ENCODE measurements at places on chromosomes 2 and 18.
A peak's percentile ranks its signal among the peaks of the same experiment; 100 is the strongest.

DNA sequence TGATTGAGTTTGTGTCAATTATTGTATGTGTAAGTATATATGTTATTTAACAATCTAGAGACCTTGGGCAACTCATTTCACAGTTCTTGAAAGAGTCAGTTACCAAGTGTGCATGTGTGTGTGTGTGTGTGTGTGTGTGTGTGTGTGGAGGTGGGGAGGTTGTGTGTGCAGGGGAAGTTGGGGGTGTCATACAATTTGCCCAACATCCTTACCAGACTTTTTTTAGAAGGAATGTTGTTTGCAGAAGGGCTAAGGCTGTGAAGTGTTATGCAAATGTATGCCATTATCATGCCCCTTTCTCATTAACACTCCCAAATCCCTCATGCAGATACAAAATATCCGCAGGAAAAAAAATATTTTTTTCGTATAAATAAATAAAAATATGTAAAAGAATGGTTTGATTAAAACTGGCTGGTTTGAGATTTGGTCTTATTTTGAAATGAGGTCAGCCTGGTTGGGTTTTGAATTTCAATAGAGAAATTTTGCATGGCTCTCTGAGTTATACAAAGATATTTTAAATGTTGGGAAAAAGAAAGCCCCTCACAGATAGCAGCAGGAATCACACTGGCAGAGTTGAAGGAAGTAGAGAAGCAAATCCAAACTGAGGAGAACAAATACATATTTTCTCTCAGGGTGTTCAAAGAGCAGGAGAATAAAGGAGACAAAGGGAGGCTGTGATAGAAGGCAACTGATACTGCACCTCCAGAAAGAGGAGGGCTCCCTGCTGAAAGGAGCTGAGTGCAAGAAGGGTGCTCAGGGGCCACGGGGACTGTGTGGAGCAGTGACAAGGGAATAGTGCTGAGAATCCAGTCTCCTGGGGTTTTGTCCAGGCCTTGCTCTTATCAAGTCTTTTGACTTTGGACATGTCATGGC lies 1365.5 kb upstream of the CELF4 start:
- H3K27me3 ChIP-seq, result peaks cover 2% of the 10 kb centered on the region
- DNase-seq, result no peak
- H3K27ac ChIP-seq, result no peak overlapping the region
- H3K36me3 ChIP-seq, result no peaks in the 10 kb centered on the region
- no peak overlapping the region for H3K4me3 ChIP-seq

- peaks cover 2% of the 10 kb centered on the region for H3K36me3 ChIP-seq
- no peak overlapping the region for H3K4me3 ChIP-seq
- no peak overlapping the region for H3K27ac ChIP-seq
- peaks cover 44% of the 10 kb centered on the region for H3K4me1 ChIP-seq
- DNase-seq, result no peak
- H3K27me3 ChIP-seq, result peaks cover 2% of the 10 kb centered on the region
These were observed 3.1 kb upstream of the MALT1 start for GRCh38 chr18:58668211-58668610.

GRCh38 chr2:134365356-134365755 lies 111.5 kb downstream of the MGAT5 start:
- H3K27ac ChIP-seq, result no peak overlapping the region
- H3K27me3 ChIP-seq, result peaks cover 2% of the 10 kb centered on the region
- peaks cover 18% of the 10 kb centered on the region for H3K4me1 ChIP-seq

GRCh38 chr2:108923736-108924579 lies 65.1 kb downstream of the EDAR start:
- no peak for DNase-seq
- H3K4me3 ChIP-seq, result no peak overlapping the region
- H3K4me1 ChIP-seq, result no peaks in the 10 kb centered on the region
- no peaks in the 10 kb centered on the region for H3K36me3 ChIP-seq

- DNase-seq, result no peak
- H3K4me3 ChIP-seq, result no peak overlapping the region
- no peaks in the 10 kb centered on the region for H3K36me3 ChIP-seq
- no peak overlapping the region for H3K27ac ChIP-seq
- H3K27me3 ChIP-seq, result peaks cover 7% of the 10 kb centered on the region
These were observed 203.5 kb downstream of the MBD2 start for GRCh38 chr18:54020966-54021365.

DNA sequence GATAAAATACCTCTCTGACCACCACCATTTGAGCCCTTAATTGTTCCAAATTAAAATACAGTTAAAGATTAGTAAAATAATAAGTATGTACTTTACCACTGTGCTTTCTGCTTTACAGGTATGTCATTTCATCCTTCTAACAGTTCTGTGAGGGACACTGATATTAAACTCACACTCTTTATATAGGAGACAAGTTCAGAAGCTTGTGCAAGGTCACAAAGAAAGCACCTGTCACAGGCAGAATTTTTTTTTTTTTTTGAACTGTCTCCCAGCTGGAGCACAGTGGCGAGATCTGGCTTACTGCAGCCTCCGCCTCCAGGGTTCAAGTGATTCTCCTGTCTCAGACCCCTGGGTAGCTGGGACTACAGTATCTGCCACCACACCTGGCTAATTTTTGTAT lies 21.6 kb upstream of the GPR75 start:
- H3K36me3 ChIP-seq, result peaks cover 32% of the 10 kb centered on the region
- no peak overlapping the region for H3K4me3 ChIP-seq
- no peaks in the 10 kb centered on the region for H3K27me3 ChIP-seq
- DNase-seq, result no peak
- peaks cover 13% of the 10 kb centered on the region for H3K4me1 ChIP-seq

DNA sequence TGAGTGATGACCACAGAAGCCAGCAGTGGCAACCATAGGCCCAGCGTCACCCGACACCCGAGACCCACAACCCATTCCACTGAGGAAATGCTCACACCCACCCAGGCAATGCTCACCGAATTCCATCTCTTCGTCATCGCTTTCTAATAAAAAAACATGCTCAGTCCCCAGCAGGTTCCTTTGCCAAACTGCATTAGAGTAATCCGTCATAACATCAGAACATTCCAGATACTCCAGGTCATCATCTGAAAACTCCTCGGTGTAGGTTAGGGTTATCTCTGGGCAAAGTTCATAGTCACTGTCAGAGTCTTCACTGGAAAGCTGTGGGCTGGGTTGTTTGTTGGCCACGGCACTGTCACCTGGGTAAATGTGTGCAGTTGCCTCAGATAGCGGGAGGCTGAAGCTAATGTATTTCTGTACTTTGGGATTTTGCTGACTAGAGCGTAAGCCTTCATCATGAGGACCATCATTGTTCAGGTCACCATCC lies 49.3 kb downstream of the ALPK2 start:
- no peak overlapping the region for H3K27ac ChIP-seq
- DNase-seq, result no peak
- no peaks in the 10 kb centered on the region for H3K36me3 ChIP-seq

- no peak overlapping the region for H3K4me3 ChIP-seq
- no peak for DNase-seq
- peaks cover 32% of the 10 kb centered on the region for H3K36me3 ChIP-seq
- peak overlapping the region; percentile 69 for H3K27ac ChIP-seq
- H3K27me3 ChIP-seq, result no peaks in the 10 kb centered on the region
- H3K4me1 ChIP-seq, result no peaks in the 10 kb centered on the region
These were observed 17.7 kb downstream of the SRSF7 start for GRCh38 chr2:38733300-38733971.

- H3K4me3 ChIP-seq, result no peak overlapping the region
- no peak overlapping the region for H3K27ac ChIP-seq
- H3K36me3 ChIP-seq, result peaks cover 2% of the 10 kb centered on the region
- H3K4me1 ChIP-seq, result no peaks in the 10 kb centered on the region
- no peaks in the 10 kb centered on the region for H3K27me3 ChIP-seq
- DNase-seq, result no peak
These were observed 37.7 kb upstream of the NT5C1B start for GRCh38 chr2:18626958-18627650.

DNA sequence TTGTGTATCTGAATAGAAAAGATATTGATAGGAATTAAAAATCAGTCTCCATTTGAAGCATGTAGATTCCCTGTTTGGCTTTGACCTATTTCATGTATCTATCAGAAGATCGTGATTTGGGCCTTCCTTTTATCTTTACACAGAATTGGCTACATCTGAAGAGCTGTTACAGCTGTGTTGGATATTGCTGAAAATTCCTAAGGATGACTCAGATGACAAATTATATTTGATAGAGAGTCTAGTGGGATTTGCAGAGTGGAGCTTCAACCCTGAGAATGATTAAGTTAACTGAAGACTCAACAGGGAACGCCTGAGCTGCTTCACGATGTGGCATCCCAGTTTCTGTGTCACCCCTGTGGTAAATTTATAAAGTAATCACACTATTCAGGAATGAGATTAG lies 4.9 kb upstream of the COL3A1 start:
- H3K4me1 ChIP-seq, result no peaks in the 10 kb centered on the region
- H3K4me3 ChIP-seq, result no peak overlapping the region
- H3K27ac ChIP-seq, result no peak overlapping the region
- no peak for DNase-seq
- H3K36me3 ChIP-seq, result no peaks in the 10 kb centered on the region

DNA sequence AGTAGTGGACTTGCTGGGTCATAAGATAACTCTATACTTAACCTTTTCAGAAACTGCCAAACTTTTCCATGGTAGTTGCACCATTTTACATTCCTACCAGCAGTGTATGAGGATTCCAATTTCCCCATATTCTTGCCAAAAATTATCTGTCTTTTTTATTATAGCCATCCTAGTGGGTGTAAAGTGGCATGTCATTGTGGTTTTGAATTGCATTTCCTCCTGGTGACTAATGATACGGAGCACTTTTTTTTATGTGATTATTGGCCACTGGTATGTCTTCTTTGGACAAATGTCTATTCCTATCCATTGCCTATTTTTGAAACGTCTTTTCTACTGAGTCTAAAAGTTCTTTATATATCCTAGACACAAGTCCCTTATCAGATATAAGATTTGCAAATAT lies 44.3 kb downstream of the CACNB4 start:
- H3K4me3 ChIP-seq, result no peak overlapping the region
- no peaks in the 10 kb centered on the region for H3K4me1 ChIP-seq
- H3K27me3 ChIP-seq, result peaks cover 3% of the 10 kb centered on the region

GRCh38 chr18:33828949-33829348 lies 250.9 kb downstream of the ASXL3 start:
- H3K27me3 ChIP-seq, result no peaks in the 10 kb centered on the region
- no peaks in the 10 kb centered on the region for H3K4me1 ChIP-seq
- H3K4me3 ChIP-seq, result no peak overlapping the region
- no peak overlapping the region for H3K27ac ChIP-seq
- DNase-seq, result no peak

- no peaks in the 10 kb centered on the region for H3K36me3 ChIP-seq
- H3K27me3 ChIP-seq, result no peaks in the 10 kb centered on the region
These were observed 173.5 kb downstream of the CDH2 start for GRCh38 chr18:28003451-28003850.

DNA sequence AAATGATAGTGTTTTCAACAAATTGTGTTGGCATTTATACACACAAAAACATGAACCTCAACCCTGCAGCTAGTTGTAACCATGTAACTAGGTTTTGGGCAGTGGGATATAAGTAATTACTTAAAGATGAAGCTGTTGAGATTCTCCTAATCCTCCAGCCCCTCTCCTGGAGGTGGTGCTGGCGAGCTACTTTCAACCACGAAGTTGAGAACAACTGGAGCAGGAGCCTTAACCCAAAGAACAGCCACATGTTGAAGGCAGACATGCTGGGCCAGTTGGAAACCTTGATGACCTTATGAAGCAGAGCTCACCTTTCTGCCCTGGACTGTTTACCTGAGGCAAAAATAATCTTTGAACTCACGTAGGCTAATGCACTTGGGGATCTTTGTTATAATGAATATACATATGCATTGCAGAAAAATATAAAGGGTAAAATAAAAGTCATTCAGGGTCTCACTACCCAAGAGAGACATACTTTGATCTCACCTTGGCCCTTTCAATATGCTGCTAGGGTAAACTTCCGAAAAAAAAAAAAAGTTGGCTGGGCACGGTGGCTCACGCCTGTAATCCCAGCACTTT lies 89.6 kb upstream of the NPAS2 start:
- H3K4me3 ChIP-seq, result no peak overlapping the region
- H3K36me3 ChIP-seq, result no peaks in the 10 kb centered on the region
- no peak overlapping the region for H3K27ac ChIP-seq
- peaks cover 4% of the 10 kb centered on the region for H3K27me3 ChIP-seq

GRCh38 chr2:127542231-127542630 lies 6.7 kb downstream of the MYO7B start:
- H3K4me1 ChIP-seq, result no peaks in the 10 kb centered on the region
- no peak overlapping the region for H3K27ac ChIP-seq
- peaks cover under 1% of the 10 kb centered on the region for H3K36me3 ChIP-seq

GRCh38 chr2:120442923-120443571 lies 97.1 kb downstream of the INHBB start:
- H3K4me1 ChIP-seq, result peaks cover 5% of the 10 kb centered on the region
- no peaks in the 10 kb centered on the region for H3K36me3 ChIP-seq
- peaks cover 43% of the 10 kb centered on the region for H3K27me3 ChIP-seq

- no peak overlapping the region for H3K4me3 ChIP-seq
- H3K27ac ChIP-seq, result no peak overlapping the region
- H3K27me3 ChIP-seq, result no peaks in the 10 kb centered on the region
- no peak for DNase-seq
- H3K4me1 ChIP-seq, result no peaks in the 10 kb centered on the region
These were observed 16.4 kb downstream of the SLC66A2 start for GRCh38 chr18:79935098-79935480.

DNA sequence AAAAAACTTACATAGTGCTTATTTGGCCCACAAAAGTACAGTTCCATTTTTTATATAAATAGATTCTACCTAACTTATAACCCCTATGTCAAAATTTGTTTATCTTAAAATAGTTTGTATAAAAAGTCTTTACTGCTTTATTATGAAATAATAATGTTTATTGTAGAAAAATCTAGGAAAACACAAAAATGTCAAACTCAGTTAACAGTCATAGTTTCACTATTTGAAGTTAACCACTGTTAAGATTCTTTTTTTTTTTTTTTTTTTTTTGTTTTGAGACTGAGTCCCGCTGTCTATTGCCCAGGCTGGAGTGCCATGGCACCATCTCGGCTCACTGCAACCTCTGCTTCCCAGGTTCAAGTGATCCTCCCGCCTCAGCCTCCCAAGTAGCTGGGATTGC lies 26.5 kb upstream of the ABI2 start:
- H3K4me1 ChIP-seq, result no peaks in the 10 kb centered on the region
- peaks cover 2% of the 10 kb centered on the region for H3K36me3 ChIP-seq
- no peaks in the 10 kb centered on the region for H3K27me3 ChIP-seq
- H3K4me3 ChIP-seq, result no peak overlapping the region
- DNase-seq, result no peak
- H3K27ac ChIP-seq, result no peak overlapping the region

GRCh38 chr2:132627536-132627935 lies 42.5 kb downstream of the LYPD1 start:
- H3K4me1 ChIP-seq, result no peaks in the 10 kb centered on the region
- no peaks in the 10 kb centered on the region for H3K27me3 ChIP-seq
- no peak overlapping the region for H3K4me3 ChIP-seq
- DNase-seq, result no peak

DNA sequence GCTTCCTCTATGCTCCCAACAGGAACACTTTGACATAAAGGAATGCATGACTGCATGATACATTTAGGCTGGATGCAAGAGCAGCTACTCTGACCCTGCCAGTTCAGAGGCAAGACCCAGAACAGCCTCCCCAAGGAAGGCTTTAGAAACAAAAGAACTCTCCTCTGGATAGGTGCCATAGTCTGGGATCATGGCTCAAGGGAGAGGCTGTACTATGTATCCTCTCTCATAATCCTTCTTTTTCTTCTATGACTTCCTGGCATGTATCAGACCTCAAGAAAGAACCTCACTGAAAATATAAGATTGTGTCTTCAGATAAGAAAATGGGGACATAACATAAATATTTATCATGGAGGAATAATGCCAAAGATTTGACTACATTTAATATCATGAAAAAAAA lies 194.0 kb upstream of the LYPD1 start:
- no peaks in the 10 kb centered on the region for H3K27me3 ChIP-seq
- no peak overlapping the region for H3K27ac ChIP-seq
- DNase-seq, result no peak
- no peaks in the 10 kb centered on the region for H3K4me1 ChIP-seq
- no peak overlapping the region for H3K4me3 ChIP-seq
